ENCODE measurements at places on chromosomes 5 and 9. TPM values are rescaled to one million over a fixed set of nuclear protein-coding genes. Genes with fewer than 3 reads are reported as not detected.

The GRM6 gene
- not detected for total RNA-seq

The PROB1 gene
- total RNA-seq, result 1.1 TPM

The UBE2QL1 gene
- total RNA-seq, result not detected

The BTNL8 gene
- not detected for total RNA-seq

The SDHA gene
- total RNA-seq, result 136 TPM

The CRB2 gene
- not detected for total RNA-seq

DNA sequence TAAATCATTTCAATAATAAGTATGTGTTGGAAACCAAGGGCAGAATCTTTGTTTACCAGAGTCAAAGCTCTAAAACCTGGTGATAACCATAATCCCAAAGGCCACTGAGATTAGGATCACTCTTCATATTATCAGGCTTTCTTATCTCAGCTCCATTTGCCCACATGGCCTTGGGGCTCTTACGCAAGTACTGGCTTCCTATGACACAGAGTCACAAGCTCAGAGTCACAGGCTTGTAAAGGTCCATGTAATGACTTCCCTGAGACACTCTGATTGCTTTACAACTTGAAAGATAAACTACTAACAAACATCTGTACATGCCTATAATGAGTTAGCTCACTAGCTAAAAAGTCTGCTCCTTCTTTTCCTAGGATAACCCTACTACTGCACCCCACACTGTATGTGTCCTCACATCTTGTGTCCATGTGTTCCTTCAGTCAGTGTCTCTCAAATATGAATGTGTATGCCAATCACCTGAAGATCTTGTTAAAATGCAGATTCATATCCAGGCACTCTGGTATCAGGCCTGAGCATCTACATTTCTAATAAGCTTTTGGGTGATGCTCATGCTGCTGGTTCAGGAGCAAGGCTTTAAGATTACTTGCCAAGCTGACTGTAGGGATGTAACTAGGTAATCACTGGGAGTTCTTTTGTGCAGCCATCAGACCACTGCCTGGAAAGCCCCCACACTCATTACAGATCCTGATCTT is 28.4 kb downstream of the SEMA6A start:
- no peak for DNase-seq

DNA sequence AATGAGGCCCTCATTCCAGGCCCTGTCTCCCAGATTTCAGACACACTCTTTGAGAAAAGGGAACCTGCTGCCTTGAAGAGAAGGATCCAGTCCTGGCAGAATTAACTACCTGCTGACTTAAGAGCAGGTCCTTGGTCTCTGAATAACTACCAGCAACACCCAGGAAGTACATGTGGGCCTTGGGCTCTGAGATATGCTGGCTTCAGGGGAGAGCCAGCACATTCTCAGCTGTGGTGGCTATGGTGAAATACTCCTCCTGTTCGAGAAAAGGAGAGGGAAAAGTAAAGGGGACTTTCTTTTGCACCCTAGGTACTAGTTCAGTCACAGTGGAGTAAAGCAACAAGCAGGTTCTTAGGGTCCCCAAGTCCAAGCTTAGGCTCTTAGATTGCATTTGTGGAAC is 120.0 kb downstream of the HMHB1 start:
- DNase-seq, result no peak

- no peak for DNase-seq
Observed at GRCh38 chr5:104355350-104355749, 792.8 kb upstream of the NUDT12 start.

GRCh38 chr9:94822273-94822672 is 95.8 kb downstream of the AOPEP start:
- no peak for DNase-seq

DNA sequence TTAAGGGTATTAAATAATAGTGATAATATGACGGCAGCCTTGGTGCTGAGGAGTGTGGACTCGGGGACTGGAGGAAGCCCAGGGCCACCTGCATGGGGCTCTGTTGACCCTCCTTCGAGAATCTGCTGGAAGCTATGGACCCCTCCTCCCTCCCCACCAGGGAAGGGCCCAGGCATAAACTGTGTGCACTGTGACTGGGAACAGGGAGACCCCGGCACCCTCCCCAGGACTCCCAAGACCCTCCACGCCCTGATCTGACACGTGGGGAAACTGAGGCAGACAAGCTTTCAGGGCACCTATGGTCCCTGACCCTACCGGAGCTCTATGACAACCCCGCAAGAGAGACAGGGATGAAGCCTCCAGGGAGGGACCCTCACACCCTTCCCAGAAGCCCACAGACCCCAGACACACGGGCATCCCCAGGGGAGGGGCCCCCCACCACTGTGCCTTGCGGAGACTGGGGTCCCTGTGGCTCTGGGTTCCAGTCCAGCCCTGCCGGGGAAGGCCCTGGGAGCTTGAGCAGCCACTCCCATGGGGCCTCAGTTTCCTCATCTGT is 6.5 kb upstream of the EGFL7 start:
- DNase-seq, result no peak

- no peak for DNase-seq
Observed at GRCh38 chr5:89954916-89955315, 454.6 kb downstream of the CETN3 start.

- DNase-seq, result no peak
Observed at GRCh38 chr5:149421834-149422233, 42.7 kb upstream of the IL17B start.

DNA sequence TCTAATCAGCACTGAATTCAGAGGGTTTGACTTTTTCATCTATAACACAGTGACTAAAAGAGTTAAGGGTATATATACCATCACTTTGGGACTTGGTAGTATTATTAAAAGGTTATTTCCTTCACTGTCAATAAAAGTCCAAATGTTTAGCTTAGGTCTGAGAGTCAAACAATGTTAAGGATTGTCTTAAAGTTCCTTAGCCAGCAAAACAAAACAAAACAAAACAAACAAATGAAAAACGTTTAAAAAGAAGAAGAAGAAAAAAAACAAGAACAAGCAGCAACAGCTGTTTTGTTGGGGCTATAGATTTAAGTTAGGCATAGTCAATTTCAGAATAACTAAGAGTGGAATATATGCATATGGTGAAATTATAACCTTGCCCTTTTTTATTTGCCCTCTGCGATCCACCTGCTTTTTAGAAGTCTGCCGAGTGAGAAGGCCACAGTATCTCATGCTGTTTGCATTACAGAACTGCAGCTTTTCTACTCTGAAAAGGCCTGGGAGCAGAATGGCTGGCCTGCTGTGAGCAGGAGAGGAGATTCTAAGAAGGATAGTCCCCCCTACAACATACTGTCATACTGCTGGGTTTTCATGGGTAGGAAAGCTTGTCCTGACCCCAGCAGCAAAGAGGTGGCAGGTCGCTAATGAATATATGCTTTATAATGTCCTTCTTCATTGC is 141.7 kb downstream of the NTRK2 start:
- no peak for DNase-seq

DNA sequence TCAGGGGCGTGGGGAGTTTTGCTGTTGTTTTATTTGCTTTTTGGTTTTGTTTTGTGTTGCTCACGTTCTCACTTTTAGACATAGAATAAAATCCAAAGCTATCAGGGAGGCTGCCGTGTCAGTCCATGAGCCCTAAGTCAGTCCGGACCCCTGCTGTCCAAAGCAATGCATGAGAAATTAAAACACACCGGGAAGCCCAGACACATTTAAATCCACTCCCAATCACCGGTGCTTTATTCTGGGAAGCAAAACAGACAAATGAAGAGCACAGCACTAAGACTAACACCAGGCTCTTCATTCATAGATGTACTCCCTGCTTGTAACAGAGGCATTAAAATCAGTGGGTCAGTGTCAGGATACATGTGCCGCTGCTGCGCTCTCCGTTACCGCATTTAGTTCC is 180.9 kb downstream of the IRX2 start:
- no peak for DNase-seq
